Naive thymus-derived CD4-positive, alpha-beta T cell (primary cell): ENCODE measurements at places on chromosomes 2 and 18. TPM values are rescaled to one million over a fixed set of nuclear protein-coding genes. Genes with fewer than 3 reads are reported as not detected.

- no peaks in the 10 kb centered on the region for H3K27me3 ChIP-seq
- DNase-seq: no peak
- H3K4me3 ChIP-seq: no peak overlapping the region
- H3K36me3 ChIP-seq: no peaks in the 10 kb centered on the region
- H3K27ac ChIP-seq: no peak overlapping the region
- no peaks in the 10 kb centered on the region for H3K4me1 ChIP-seq
Observed at GRCh38 chr2:132446444-132446843, 29.8 kb downstream of the GPR39 start.

DNA sequence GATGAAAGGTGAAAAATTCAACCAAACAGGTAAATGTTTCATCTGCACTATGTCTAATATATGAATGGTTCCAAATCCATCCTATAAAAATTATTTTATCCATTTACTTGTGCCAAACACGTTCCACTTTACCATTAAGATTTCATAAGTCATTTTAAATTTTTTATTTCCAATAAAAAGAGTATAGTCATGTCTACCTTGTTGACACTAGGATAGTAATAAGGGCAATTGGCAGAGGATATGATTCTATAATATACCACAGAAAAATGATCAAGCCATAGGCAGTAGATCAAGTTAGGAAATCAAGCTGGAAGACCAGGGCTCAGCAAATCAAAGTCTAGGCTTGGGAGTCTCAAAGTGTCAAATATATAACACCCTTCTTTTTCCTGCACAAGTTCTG is 384.3 kb downstream of the METTL4 start:
- no peak for DNase-seq
- H3K27me3 ChIP-seq: no peaks in the 10 kb centered on the region
- no peaks in the 10 kb centered on the region for H3K4me1 ChIP-seq
- H3K27ac ChIP-seq: no peak overlapping the region
- H3K4me3 ChIP-seq: no peak overlapping the region

GRCh38 chr2:44098050-44098449 is 70.6 kb upstream of the PPM1B start:
- no peaks in the 10 kb centered on the region for H3K27me3 ChIP-seq
- DNase-seq: no peak
- no peaks in the 10 kb centered on the region for H3K36me3 ChIP-seq

DNA sequence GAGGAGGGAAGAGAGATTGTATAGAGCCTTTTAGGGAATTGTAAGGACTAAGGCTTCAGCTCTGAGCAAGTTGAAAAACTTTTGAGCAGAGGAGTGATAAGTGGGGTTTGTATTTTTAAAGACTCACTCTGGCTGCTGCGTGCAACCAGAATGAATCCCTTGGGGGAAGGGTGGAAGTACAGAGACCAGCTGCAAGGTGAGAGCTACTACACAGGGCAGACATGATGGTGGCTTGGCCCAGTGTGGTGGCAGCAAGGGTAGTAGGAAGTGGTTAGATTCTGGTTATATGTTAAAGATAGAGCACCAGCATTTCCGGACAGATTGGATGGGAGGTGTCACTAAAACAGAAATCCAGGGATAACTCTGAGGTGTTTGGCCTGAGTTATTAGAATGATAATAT is 10.1 kb upstream of the SESTD1 start:
- no peaks in the 10 kb centered on the region for H3K27me3 ChIP-seq
- H3K27ac ChIP-seq: no peak overlapping the region
- H3K4me1 ChIP-seq: no peaks in the 10 kb centered on the region
- DNase-seq: no peak
- H3K36me3 ChIP-seq: no peaks in the 10 kb centered on the region

DNA sequence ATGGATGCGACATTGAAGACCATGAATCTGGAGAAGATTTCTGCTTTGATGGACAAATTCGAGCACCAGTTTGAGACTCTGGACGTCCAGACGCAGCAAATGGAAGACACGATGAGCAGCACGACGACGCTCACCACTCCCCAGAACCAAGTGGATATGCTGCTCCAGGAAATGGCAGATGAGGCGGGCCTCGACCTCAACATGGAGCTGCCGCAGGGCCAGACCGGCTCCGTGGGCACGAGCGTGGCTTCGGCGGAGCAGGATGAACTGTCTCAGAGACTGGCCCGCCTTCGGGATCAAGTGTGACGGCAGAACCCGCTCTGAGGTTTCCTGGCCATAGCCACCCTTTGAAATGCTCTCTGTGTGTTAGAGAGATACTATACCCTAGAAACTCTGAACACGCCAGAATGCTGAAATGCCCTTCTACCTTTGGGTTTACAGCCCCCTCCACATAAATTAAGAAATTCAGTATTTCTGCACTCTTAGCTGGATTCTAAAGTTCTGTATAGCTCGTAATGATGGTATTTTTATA is 659 bp downstream of the CHMP1B start:
- no peaks in the 10 kb centered on the region for H3K36me3 ChIP-seq
- peak; percentile 41 for DNase-seq
- peak overlapping the region; percentile 88 for H3K4me3 ChIP-seq

GRCh38 chr2:181176540-181176939 is 196.1 kb downstream of the UBE2E3 start:
- H3K4me1 ChIP-seq: peaks cover 16% of the 10 kb centered on the region
- H3K27ac ChIP-seq: no peak overlapping the region
- no peak for DNase-seq
- H3K36me3 ChIP-seq: no peaks in the 10 kb centered on the region
- H3K4me3 ChIP-seq: no peak overlapping the region
- H3K27me3 ChIP-seq: no peaks in the 10 kb centered on the region

- H3K27ac ChIP-seq: peak within 1 kb of the TSS; percentile 81
- no peaks in the 10 kb centered on the region for H3K27me3 ChIP-seq
- DNase-seq: peak; percentile 80
- no peaks in the 10 kb centered on the region for H3K36me3 ChIP-seq
Observed at GRCh38 chr2:85602476-85603234, at the start of gene TMEM150A. Gene TMEM150A, minus strand, starts transcription at chr2:85602698. Its CDS starts 750 bp downstream, at chr2:85601948.

DNA sequence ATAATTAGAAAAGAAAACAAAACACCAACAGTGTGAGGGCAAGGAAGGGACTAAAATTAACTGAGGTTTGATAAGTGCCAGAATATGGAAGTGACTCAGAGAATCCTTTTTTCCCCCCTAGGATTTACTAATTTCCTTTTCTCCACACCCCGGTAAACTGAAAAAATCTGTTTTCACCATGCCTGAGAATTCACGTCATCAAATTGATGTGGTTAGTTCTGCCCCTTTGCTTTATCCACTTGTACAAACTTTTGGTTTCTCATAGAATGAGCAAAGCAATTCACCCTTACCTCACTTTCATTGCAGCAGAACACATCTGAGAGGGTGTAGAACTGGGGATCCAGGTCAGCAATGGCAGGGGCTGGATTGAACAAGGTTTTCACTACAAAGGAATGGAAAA is 57.8 kb downstream of the RBKS start:
- DNase-seq: no peak
- H3K27me3 ChIP-seq: no peaks in the 10 kb centered on the region
- no peaks in the 10 kb centered on the region for H3K36me3 ChIP-seq
- H3K4me1 ChIP-seq: no peaks in the 10 kb centered on the region
- H3K27ac ChIP-seq: no peak overlapping the region

- no peaks in the 10 kb centered on the region for H3K4me1 ChIP-seq
- no peak overlapping the region for H3K27ac ChIP-seq
- H3K4me3 ChIP-seq: no peak overlapping the region
- H3K36me3 ChIP-seq: no peaks in the 10 kb centered on the region
- no peaks in the 10 kb centered on the region for H3K27me3 ChIP-seq
Observed at GRCh38 chr18:11322716-11323115, 173.3 kb upstream of the PIEZO2 start.

GRCh38 chr2:37875403-37875906 is 49.6 kb upstream of the RMDN2 start:
- DNase-seq: no peak
- H3K27me3 ChIP-seq: no peaks in the 10 kb centered on the region
- no peak overlapping the region for H3K27ac ChIP-seq

DNA sequence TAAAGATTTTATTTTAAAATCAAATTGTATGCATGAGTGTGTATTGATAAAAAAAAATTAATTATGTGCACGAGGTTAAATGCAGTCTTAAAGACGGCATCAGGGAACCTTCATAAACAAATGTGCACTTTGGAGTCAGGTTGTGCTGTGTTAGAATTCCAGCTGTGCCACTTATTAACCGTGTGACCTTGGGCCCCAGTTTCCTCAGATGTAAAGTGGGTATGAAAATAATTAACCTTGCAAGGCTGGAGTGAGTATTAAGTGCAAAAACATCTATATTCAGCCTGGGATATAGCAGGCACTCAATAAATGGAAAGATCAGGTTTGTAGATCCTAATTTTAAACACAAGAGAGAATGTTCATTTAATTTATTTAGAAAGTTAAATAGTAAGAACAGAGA is 14.5 kb upstream of the MYCN start:
- H3K27ac ChIP-seq: no peak overlapping the region
- H3K4me1 ChIP-seq: no peaks in the 10 kb centered on the region
- DNase-seq: no peak

- H3K27ac ChIP-seq: no peak overlapping the region
- H3K36me3 ChIP-seq: no peaks in the 10 kb centered on the region
- DNase-seq: no peak
- no peaks in the 10 kb centered on the region for H3K4me1 ChIP-seq
- no peak overlapping the region for H3K4me3 ChIP-seq
Observed at GRCh38 chr2:1692342-1692741, 52.0 kb downstream of the PXDN start.

The ABCG8 gene
- not detected for total RNA-seq

The TNFAIP6 gene
- total RNA-seq: 0.34 TPM

The MEP1B gene
- total RNA-seq: 0.35 TPM
